ENCODE measurements at places on chromosomes 2 and 18. TPM values are rescaled to one million over a fixed set of nuclear protein-coding genes. Genes with fewer than 3 reads are reported as not detected.
A peak's percentile ranks its signal among the peaks of the same experiment; 100 is the strongest.

Gene TMEM182
- 2.2 TPM for total RNA-seq

Gene CAPN13
- not detected for total RNA-seq

Gene KCNG2
- total RNA-seq, result not detected

Gene INO80B
- 39.8 TPM for total RNA-seq

GRCh38 chr2:213078686-213079085, 72.7 kb downstream of the IKZF2 start:
- H3K4me1 ChIP-seq, result no peaks in the 10 kb centered on the region
- H3K36me3 ChIP-seq, result no peaks in the 10 kb centered on the region
- H3K27ac ChIP-seq, result no peak overlapping the region
- DNase-seq, result no peak

DNA sequence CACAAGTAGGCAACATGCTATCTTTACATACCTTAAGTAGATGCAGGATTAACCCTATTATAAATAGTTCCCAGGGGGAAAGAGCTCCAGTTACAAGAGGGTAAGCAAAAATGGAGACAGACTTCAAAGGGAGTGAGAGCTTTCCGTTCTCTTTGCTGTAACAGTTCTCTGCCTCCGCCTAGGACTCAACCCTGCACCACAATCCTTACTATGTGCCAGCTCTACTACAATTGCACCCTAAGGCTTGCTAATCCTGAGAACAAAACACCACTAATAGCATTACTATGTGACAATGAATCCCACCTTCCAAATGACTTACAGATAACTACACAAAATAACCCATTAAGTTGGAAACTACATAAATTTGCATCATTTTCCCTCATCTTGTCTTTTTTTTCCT, 7.7 kb downstream of the ZBTB14 start:
- H3K27ac ChIP-seq, result no peak overlapping the region
- H3K27me3 ChIP-seq, result no peaks in the 10 kb centered on the region
- peaks cover 2% of the 10 kb centered on the region for H3K4me1 ChIP-seq
- H3K36me3 ChIP-seq, result peaks cover 46% of the 10 kb centered on the region
- no peak overlapping the region for H3K4me3 ChIP-seq

DNA sequence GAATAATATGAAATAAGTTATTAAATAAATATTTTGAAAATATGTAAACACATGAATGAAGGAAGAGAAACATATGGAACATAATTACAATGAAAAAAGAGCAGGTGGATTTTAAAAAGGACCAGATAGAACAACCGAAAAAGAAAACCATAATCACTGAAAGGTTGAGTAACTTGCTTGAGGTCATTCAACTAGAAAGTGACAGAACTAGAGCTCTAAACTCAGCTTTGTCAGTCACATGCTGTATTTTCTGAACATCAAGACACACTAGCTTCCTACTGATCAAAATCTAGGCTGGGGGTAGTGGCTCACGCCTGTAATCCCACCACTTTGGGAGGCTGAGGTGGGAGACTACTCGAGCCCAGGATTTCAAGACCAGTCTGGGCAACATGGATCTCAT, 30.0 kb upstream of the ITGAV start:
- H3K4me3 ChIP-seq, result no peak overlapping the region
- no peak overlapping the region for H3K27ac ChIP-seq
- peaks cover 12% of the 10 kb centered on the region for H3K27me3 ChIP-seq
- DNase-seq, result no peak
- H3K4me1 ChIP-seq, result no peaks in the 10 kb centered on the region

GRCh38 chr2:217588266-217588665, 414.5 kb downstream of the TNS1 start:
- H3K4me1 ChIP-seq, result no peaks in the 10 kb centered on the region
- H3K27me3 ChIP-seq, result no peaks in the 10 kb centered on the region
- H3K27ac ChIP-seq, result no peak overlapping the region
- no peaks in the 10 kb centered on the region for H3K36me3 ChIP-seq
- DNase-seq, result no peak

DNA sequence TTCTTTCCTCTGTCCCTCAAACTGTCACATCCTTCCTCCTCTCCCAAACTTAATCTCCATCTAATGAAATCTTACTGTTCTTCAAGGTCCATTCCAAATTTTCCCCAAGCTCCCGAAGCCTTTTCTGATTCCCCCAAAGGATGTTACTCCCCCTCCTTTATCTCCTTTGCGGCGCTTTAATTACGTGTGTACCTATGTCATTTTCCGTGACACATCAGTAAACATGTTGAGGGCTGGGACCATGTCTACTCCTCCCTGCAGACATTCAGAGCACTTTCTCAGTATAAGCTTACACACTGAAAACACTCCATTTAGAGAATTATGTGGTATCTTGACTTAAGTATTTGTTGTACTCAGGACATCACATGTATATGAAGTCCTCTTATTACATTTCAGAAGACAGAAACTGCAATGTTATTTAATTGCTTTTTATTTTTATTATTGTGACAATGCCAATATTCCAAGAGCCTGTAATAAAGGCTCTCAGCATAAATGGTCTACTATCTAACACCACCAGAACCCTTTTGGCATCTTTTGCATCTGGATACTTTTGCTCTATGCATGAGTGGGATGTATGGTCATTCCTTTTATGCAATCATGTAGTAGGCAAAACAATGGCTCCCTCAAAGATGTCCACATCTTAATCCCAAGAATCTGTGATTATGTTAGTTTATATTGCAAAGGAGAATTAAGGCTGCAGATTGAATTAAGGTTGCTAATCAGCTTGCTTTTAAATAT, 1.8 kb downstream of the NMI start:
- peak overlapping the region; percentile 93 for H3K27ac ChIP-seq
- H3K36me3 ChIP-seq, result peaks cover 42% of the 10 kb centered on the region
- DNase-seq, result no peak
- peaks cover 49% of the 10 kb centered on the region for H3K4me1 ChIP-seq
- H3K4me3 ChIP-seq, result peak overlapping the region; percentile 93

GRCh38 chr2:217899231-217900009, 103.4 kb downstream of the TNS1 start:
- peak; percentile 26 for DNase-seq
- H3K4me3 ChIP-seq, result no peak overlapping the region
- H3K27me3 ChIP-seq, result peaks cover 3% of the 10 kb centered on the region
- H3K27ac ChIP-seq, result no peak overlapping the region
- peaks cover 8% of the 10 kb centered on the region for H3K4me1 ChIP-seq

- no peak for DNase-seq
- H3K27me3 ChIP-seq, result peaks cover 23% of the 10 kb centered on the region
- H3K27ac ChIP-seq, result no peak overlapping the region
Measured at GRCh38 chr2:179266271-179266670, 1.6 kb upstream of the SESTD1 start.

- no peak for DNase-seq
- H3K27ac ChIP-seq, result no peak overlapping the region
- H3K4me1 ChIP-seq, result no peaks in the 10 kb centered on the region
Measured at GRCh38 chr2:138271467-138271866, 230.1 kb upstream of the SPOPL start.

DNA sequence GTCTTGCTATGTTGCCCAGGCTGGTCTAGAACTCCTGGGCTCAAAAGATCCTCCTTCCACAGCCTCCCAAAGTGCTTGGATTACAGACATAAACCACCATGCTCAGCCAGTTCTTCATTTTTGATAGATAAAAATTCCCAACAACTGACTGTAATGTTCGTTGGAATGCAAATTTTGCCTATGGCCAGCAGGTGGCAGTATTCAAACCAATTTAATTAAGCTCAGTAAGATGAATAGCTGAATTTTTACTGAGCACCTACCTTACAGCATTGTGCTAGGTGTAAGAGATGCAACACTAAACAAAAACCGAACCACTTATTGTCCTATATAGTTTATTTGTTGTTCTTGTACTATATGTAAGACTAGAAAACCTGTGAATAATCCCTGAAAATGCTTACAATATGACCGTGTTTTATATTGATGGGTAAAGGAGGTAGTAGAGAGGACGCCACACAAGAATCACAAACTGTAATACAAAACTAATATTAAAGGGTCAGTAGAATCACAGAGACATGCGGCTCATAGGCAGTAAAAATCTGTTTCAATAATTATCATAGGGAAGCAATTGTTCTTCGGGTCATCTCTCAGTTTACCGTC, 8.2 kb upstream of the TMEM182 start:
- H3K4me1 ChIP-seq, result no peaks in the 10 kb centered on the region
- peaks cover 2% of the 10 kb centered on the region for H3K27me3 ChIP-seq
- H3K27ac ChIP-seq, result no peak overlapping the region
- H3K4me3 ChIP-seq, result no peak overlapping the region
